Lung microvascular endothelial cell (primary cell): ENCODE measurements at places on chromosomes 12 and 14. TPM values are rescaled to one million over a fixed set of nuclear protein-coding genes. Genes with fewer than 3 reads are reported as not detected.

Gene DCP1B
- total RNA-seq, result 3.0 and 3.5 TPM in 2 replicates

Gene PPP1R1A
- not detected in 2 replicates for total RNA-seq

Gene MYF6
- total RNA-seq, result not detected in 2 replicates

Gene FAM186B
- total RNA-seq, result under 0.01 and 0.22 TPM in 2 replicates

Gene SLCO1B1
- total RNA-seq, result not detected in 2 replicates

Gene KRT73
- total RNA-seq, result not detected in 2 replicates

Gene AQP2
- total RNA-seq, result not detected in 2 replicates

Gene CACNA1C
- under 0.01 and 0.44 TPM in 2 replicates for total RNA-seq

Gene BDKRB1
- not detected in 2 replicates for total RNA-seq

Gene ART4
- total RNA-seq, result 62.5 and 121 TPM in 2 replicates

Gene RTL1
- not detected in 2 replicates for total RNA-seq
